ENCODE measurements at places on chromosomes 16 and 17.

DNA sequence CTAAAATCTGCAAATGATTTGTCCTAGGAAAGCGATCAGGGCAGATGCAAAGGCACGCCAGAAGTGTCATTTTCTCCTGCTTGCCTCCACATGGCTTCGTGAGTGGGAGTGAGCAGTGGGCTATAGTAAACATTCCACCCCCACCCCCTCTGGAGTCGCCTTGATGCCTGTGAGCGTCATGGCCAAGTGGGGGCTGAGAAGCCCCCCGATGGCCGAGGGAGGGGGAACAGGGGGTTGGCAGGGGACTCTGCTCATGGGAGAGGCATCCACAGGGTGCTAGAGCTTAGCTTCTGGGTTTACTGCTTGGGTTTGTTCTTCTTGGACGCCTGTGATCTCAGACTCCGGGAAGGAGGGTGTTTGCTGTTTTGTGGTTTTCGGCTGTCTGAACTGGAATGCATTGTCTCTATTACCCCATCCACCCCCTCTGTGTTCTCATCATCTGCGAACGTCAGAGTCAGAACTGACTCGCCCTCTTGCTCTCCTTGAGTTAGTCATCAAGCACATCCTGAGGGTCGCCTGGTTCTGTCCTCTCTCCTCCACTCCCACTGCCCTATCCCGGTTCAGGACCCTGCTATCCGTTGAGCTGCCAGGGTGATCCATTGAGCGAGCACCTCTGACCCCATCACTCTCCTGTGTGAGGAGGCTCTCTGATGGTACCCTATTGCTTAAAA lies 15.4 kb downstream of the TNS4 start:
- peaks cover 85% of the 10 kb centered on the region for H3K4me1 ChIP-seq
- DNase-seq, result peak; percentile 53
- no peak overlapping the region for H3K27ac ChIP-seq
- H3K36me3 ChIP-seq, result no peaks in the 10 kb centered on the region

DNA sequence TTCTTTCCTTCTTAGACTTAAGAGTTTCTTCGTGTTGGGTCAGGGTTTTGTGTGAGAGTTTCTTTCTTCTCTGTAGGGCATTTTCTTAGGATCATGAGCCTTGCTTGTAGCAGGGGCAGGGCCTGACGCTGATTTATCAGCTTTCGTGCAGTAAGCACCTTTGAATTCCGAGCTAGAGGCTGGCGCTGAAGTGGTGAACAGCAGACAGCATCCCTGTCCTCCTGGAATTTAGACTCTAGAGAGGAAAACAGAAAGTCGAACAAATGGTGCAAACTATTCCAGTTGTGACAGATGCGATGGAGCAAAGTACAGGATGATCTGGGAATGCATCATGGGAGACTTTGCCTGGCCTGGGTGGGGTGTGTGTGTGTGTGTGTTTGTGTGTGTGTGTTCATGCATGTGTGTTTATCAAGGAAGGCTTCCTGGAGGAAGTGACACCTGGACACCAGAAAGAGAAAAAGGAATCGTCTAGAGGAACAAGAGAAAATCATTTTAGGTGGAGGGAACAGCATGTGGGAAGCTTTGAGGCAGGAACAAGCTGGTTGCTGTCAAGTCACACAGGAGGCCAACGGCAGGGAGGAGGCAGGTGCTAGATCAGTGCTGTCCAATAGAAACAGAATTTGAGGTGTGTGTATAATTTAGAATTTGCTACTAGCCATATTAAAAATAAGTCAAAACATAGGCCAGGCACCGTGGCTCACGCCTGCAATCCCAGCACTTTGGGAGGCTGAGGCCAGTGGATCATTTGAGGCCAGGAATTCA lies 60.2 kb downstream of the WWP2 start:
- peaks cover 7% of the 10 kb centered on the region for H3K36me3 ChIP-seq
- DNase-seq, result no peak
- H3K27me3 ChIP-seq, result no peaks in the 10 kb centered on the region
- no peak overlapping the region for H3K4me3 ChIP-seq
- no peaks in the 10 kb centered on the region for H3K4me1 ChIP-seq

GRCh38 chr16:73204359-73205152 lies 156.6 kb upstream of the ZFHX3 start:
- H3K27me3 ChIP-seq, result no peaks in the 10 kb centered on the region
- H3K4me1 ChIP-seq, result no peaks in the 10 kb centered on the region
- no peak for DNase-seq
- no peak overlapping the region for H3K4me3 ChIP-seq
- no peak overlapping the region for H3K27ac ChIP-seq

DNA sequence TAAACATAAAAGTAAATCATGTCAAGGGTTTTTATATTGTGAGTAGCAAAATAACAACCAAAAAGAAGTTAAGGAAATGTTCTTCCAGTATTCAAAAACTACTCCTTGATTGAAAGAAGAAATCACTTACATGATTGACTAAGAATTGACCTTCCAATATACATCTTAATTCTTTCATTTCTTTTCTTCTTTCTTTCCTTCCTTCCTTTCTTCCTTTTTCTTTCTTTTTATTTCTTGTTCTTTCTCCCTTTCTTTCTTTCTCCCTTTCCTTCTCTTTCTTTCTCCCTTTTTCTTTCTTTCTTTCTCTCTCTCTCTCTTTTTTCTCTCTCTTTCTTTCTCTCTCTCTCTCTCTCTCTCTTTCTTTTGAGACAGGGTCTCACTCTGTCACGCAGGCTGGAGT lies 60.7 kb upstream of the SOX9 start:
- no peak for DNase-seq
- H3K4me3 ChIP-seq, result no peak overlapping the region

DNA sequence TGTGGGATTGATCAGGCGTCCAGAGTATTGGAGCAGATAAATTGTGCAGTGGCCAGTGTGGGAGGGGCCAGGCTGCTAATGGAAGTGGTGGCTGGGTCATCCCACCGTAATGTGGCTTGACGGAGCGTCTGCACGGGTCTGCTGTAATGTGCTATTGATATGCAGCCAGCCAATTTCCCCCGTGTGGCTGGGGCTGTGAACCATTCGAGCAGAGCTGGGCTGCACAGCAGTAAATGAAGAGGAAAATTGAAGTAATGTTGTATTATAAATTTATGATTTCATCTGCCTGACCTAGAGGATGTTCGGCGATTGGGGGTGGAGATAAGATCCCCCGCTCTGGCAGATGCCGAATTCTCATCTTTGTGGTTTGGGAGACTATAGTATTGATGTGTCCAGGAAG lies 121.5 kb downstream of the CCDC182 start:
- H3K27ac ChIP-seq, result no peak overlapping the region
- H3K36me3 ChIP-seq, result no peaks in the 10 kb centered on the region
- no peak for DNase-seq
- peaks cover 4% of the 10 kb centered on the region for H3K4me1 ChIP-seq

GRCh38 chr16:4749700-4750257 lies 15.4 kb downstream of the DNAAF8 start:
- no peaks in the 10 kb centered on the region for H3K27me3 ChIP-seq
- H3K36me3 ChIP-seq, result peaks cover 27% of the 10 kb centered on the region
- H3K4me1 ChIP-seq, result no peaks in the 10 kb centered on the region

DNA sequence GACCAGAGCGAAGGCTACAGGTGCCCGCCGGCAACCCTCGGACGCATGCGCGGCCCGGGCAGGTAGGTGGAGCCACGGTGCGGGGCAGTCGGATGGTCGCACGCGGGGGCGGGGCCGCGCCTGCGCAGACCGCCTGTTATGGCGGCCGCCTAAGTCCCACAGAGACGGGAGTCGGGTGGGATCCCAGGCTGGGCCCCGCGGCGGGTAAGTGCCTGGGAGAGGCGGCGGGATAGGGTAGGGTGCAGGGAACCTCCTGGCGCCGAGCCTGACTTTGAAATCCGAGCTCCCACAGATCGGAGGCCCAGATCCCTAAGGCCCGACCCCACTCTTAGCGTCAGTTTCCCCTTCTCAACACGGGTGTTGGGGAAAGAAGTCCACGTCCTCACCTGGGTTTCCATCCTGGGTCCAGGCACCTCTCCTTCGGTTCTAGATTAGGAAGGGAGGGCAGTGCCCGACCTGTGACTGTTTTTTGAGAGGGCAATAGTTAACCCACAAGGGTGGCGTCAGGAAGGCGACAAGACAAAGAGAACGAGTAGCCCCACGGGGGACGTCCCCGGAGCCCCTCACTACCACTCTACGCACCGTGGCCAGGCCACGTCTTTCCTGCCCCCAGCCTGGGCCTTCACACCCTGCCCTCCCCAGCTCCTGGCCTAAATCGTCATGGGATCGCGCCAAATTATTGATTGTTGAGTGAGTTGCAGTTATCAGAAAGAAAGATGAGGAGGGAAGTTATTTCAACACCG lies at the start of gene METTL22:
METTL22 (plus strand) TSS at position 127 of the 743 bp plus-strand sequence. CDS start 3,968 bp downstream, outside the sequence.
- H3K4me3 ChIP-seq, result peak within 1 kb of the TSS; percentile 96
- H3K27me3 ChIP-seq, result no peaks in the 10 kb centered on the region
- DNase-seq, result peak; percentile 89
- peaks cover 15% of the 10 kb centered on the region for H3K4me1 ChIP-seq

- H3K27ac ChIP-seq, result no peak overlapping the region
- H3K4me3 ChIP-seq, result no peak overlapping the region
- H3K27me3 ChIP-seq, result no peaks in the 10 kb centered on the region
- peaks cover 4% of the 10 kb centered on the region for H3K36me3 ChIP-seq
- H3K4me1 ChIP-seq, result no peaks in the 10 kb centered on the region
Observed at GRCh38 chr16:81014672-81015071, 7.7 kb downstream of the CENPN start.

GRCh38 chr17:43547189-43547550 lies 1.0 kb upstream of the ETV4 start:
- no peaks in the 10 kb centered on the region for H3K36me3 ChIP-seq
- H3K27ac ChIP-seq, result no peak overlapping the region
- peaks cover 24% of the 10 kb centered on the region for H3K4me1 ChIP-seq
- H3K4me3 ChIP-seq, result no peak overlapping the region
- peaks cover 31% of the 10 kb centered on the region for H3K27me3 ChIP-seq

- H3K4me3 ChIP-seq, result no peak overlapping the region
- no peaks in the 10 kb centered on the region for H3K27me3 ChIP-seq
- no peaks in the 10 kb centered on the region for H3K4me1 ChIP-seq
- no peak overlapping the region for H3K27ac ChIP-seq
Observed at GRCh38 chr16:56889206-56889605, 24.2 kb downstream of the SLC12A3 start.

DNA sequence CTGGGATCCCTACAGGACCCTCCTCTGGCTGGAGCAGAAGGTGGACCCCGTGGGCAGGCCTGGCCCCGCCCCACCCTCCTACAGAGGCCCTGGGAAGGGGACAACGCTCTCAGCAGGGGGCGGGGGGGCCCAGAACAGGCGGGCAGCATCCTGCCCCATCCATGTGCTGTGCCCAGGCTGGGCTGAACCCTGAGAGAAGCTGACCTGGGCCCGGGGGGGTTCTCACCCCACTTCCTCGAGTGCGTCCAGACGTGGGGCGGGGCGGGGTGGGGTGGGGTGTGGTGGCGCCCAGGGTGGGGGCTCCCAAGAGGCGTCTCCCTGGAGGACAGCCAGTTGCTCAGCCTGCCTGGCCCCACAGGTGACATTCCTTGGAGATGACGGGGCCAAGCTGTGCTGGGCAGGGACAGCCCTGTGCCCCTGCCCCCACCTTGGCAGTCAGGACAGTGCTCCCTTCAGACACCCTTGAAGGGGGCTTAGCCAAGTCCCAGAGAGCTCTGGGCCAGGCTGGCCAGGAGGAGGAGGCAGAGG lies 390 bp upstream of the UNC13D start:
- peaks cover 42% of the 10 kb centered on the region for H3K36me3 ChIP-seq
- H3K4me1 ChIP-seq, result peaks cover 49% of the 10 kb centered on the region
- peak overlapping the region; percentile 90 for H3K4me3 ChIP-seq
- H3K27ac ChIP-seq, result peak overlapping the region; percentile 90

GRCh38 chr17:42675965-42676423 lies 800 bp downstream of the PLEKHH3 start:
- no peak for DNase-seq
- H3K27ac ChIP-seq, result peak overlapping the region; percentile 14
- H3K4me1 ChIP-seq, result peaks cover 72% of the 10 kb centered on the region
- H3K36me3 ChIP-seq, result no peaks in the 10 kb centered on the region
- peaks cover 37% of the 10 kb centered on the region for H3K27me3 ChIP-seq

DNA sequence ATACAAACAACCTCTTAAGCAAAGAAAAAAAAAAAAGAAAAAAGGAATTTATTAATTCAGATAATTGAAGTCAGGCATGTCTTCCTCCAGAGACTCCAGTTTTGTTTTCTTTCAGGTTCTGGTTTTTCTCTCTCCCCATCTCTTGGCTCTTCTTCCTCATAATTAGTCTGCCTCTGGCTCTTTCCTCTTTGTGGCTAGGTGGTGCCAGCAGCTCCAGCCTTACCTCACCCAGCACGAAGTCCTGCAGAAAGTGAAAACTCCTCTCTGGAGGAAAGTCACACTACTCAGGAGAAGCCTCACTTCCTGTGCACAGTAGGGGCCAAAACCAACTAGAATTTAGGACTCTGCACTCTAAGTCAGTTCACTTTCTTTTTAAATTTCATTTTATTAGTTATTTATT lies 10.3 kb upstream of the NFAT5 start:
- H3K36me3 ChIP-seq, result no peaks in the 10 kb centered on the region
- H3K4me3 ChIP-seq, result no peak overlapping the region
- no peak overlapping the region for H3K27ac ChIP-seq
- H3K27me3 ChIP-seq, result no peaks in the 10 kb centered on the region
- DNase-seq, result no peak

DNA sequence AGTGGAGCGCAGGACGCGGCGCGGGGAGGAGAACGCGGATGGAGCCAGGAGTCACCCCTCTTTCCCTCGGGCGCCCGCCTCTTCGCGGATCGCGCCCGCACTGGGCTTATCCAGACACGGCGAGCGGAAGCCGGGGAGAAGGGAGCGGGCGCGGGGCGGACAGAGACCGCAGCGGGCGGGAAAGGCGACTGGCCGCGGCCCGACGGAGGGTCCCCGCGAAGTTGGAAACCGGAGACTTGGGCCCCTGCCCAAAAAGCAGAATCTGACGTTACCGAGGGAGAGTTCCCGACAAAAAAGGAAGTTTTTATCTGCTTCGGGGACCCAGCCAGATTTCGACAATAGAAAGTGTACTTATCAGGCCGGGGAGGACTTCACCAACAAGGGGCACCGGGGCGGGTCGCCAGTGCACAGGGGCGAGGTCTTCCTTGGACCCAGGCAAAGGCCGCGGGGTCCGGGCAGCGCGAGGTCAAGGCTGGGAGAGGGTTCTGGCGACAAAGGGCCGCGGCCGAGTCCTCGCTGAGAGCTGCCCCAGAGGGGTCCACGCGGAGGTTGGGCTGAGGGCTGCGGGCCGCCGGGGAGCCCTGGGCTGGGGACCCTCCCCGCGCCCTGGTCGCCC lies 519 bp downstream of the ST6GALNAC2 start:
- H3K4me3 ChIP-seq, result peak overlapping the region; percentile 52
- peaks cover 12% of the 10 kb centered on the region for H3K27me3 ChIP-seq
- H3K4me1 ChIP-seq, result peaks cover 16% of the 10 kb centered on the region
- no peaks in the 10 kb centered on the region for H3K36me3 ChIP-seq
- no peak for DNase-seq

Data from CD4-positive, alpha-beta memory T cell (primary cell).